Muscle of arm (tissue), 14 donors: ENCODE measurements at places on chromosomes 6 and 20.
A peak's percentile ranks its signal among the peaks of the same experiment; 100 is the strongest.

GRCh38 chr6:126983779-126984178 lies 134.7 kb upstream of the RSPO3 start:
- DNase-seq = no peak

GRCh38 chr6:121748376-121748775 lies 312.9 kb downstream of the GJA1 start:
- no peak for DNase-seq

- DNase-seq = no peak
Observed at GRCh38 chr6:5729080-5729434, 277.7 kb downstream of the NRN1 start.

DNA sequence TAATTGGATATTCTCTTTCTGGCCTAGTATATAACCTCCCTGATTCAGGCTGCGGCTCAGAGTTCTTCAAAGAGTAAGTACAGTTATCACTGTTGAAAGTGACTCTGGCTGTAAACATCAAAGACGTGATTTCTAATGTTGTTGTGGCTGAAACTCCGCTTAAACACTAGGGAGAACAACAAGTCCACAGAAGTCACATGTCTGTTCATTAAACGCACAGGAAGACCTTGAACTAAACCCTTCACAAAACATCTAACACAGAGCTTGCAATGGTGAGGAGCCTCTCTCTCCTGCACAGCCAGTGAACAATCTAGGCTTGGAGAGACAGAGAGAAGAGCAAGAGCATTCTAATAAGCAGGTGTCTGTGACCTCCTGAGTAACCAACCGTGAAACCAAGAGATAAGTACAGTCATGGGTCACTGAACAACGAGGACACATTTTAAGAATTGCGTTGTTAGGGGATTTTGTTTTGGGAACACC lies 249.3 kb downstream of the PRKN start:
- DNase-seq = no peak

DNA sequence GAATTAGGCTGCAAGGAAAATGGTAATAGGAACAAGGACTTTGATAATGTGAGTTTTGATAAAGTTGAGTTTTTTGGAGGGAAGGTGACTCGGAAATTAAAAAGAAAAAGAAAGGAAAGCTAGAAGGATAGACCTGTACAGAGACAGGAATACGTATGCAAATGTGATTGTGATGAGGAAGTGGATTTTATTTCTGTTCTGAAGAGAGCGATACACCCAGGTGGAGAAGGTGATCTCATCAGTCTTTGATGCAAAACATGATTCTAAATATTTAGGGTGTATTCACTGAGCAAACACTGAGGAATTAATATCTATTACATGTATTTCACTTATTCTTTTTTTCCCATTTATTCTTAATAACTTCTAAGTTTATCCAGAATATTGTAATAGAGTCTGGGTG lies 9.2 kb upstream of the PLEKHG1 start:
- DNase-seq = no peak

- no peak for DNase-seq
Observed at GRCh38 chr6:40743690-40744446, 156.7 kb upstream of the LRFN2 start.

- DNase-seq = no peak
Observed at GRCh38 chr6:11534561-11534960, 3.0 kb upstream of the TMEM170B start.

- DNase-seq = peak; percentile 21
Observed at GRCh38 chr20:54474866-54475265, 527 bp upstream of the DOK5 start.

- no peak for DNase-seq
Observed at GRCh38 chr6:134249759-134250602, 67.9 kb downstream of the SGK1 start.

DNA sequence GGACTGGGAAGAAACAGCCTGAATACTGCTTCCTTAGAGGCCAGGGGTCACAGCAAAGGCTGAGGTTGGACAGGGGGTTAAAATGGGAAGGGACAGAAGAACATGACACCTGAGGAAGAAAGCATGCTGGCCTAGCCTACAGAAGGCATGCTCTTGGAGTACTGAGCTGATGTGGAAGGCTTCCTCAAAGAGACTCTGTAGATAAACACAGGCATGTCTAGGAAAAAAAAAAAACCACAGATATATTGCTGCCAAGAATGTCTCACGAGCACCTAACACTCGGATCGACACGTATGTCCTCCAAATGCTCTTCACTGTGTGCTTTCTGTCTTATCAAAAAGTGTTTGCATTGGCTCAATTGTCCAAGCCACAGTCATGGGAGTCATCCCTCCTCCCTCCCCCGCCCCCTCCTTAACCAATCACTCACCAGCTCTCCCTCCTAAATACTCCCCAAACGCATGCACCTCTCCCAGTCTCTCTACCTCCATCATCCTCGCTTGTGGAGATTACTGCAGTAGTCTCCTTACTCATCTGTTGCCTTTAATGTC lies 101.1 kb upstream of the LRFN2 start:
- no peak for DNase-seq

GRCh38 chr6:124780623-124781022 lies 181.6 kb upstream of the RNF217 start:
- DNase-seq = no peak

DNA sequence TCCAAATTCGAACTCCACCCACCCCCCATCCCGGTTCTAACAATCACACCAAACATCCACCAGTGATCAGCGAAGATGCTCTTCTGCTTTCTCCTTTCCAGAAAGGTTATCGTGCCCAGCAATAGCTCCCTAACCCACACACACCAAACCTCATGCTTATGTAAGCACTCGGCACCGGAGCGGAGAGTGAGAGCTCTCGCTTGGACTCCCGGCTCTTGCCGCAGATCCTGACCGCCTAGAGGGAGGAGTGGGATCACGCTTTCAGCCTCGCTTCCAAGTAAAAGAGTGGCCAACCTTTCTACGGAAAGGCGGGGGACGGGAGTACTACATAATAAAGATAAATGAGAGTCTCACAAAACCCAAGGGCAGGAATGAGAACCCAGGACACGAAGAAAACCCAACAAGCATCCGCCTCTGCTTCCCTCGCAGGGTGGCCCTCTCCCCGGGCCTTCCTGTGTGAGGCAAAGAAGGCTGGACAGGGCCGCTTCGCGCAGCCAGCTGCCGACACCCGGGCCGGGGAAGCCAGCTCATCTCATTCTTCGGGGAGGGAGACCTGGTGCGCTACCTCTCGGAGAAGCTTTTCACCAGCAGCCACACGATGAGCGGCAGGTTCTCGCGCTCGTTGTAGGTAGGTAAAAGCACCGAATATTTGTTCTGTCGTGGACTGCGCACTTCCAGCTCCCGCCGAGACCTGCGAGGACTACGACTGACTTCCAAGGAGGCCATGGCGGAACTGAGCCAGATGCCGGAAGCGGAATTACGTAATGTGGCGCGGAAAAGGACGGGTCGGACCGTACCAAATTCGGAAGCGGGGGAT lies at the start of gene DPM1:
DPM1 (minus strand) TSS at position 735 of the 817 bp plus-strand sequence; CDS start at position 726, 9 bp downstream.
- DNase-seq = no peak

DNA sequence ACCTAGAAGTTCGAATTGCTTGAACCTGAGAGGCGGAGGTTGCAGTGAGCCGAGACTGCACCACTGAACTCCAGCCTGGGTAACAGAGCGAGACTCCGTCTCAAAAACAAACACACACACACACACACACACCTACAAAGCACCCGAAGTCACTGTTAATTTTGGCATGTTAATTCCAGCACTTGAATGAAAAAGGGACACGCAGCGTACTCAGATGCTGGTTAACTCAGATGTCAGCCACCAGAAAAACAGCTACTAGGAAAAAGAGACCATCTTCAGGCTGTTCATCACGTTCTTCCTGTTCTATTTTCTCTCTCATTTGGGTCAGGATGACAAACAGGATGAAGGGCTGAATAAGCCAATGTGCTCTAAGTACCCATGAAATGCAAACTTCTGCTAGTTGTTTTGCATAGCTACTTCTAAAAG lies 46.9 kb downstream of the BLOC1S5 start:
- DNase-seq = no peak

DNA sequence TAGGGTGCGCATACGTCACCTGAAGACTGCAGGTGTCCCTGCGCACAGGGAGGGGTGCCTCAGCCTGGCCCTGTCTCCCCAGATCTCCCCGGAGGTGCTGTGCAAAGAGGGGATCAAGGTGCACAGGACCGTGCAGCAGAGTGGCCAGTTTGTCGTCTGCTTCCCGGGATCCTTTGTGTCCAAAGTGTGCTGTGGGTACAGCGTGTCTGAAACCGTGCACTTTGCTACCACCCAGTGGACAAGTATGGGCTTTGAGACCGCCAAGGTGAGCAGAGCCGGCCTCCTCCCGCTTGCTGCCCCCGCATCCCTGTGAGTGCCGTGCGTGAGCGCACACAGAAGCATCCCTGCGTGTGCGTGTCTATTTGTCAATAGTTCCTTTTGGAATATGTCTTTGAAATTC lies 150.7 kb downstream of the DTNBP1 start:
- DNase-seq = no peak

DNA sequence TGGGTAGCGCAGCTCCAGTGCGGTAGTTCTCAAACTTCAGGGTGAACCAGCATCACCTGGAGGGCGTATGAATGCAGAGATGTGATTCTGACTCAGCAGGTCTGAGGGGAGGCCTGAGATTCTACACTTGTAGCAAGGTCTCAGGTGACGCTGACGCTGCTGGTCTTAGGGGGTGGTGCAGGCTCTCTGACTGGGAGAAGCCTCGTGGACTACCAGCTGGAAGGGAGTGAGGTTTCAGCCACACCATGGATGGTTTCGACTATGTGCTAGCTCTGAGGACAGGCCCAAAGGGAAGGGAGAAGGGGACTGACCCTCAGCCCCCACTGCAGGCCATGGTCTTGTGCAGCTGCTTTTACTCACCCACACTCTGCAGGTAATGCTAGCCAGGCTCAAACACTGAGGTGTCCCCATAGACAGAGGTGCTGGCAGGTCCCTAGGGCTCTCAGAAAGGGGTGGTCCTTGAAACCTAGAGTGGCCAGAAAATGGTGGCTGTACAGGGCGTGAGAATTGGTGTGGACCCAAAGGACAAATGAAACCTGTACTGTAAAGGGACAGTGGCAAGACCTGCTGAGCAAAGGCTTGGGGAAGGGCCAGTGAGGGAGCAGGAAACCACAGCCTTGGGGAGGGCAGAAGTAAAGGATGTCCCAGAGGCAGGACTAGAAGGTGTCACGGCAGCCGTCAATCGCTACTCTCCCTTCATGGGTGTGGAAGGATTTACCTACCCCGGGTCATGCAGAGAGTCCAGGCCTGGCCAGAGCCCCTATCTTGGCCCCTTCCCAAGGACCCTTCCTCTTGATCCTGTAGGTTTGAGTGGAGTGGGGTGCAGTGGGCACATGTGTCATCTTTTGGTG lies 52.7 kb downstream of the EBF4 start:
- DNase-seq = no peak

DNA sequence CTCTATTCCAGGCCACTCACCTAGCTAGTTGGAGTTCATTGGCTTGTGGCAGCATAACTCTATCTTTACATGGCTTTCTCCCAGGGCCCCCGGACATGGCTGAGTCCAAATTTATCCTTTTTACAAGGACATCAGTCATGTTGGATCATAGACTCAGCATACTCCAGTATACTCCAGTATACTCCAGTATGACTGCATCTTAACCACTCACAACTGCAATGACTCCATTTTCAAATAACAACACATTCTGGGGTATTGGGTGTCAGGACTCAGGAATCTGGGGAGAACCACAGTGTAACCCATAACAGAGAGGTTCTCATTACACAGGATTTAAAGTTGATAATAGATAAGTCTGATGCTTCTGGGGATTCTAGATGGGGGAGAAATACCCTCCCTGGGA lies 53.8 kb upstream of the TSHZ2 start:
- DNase-seq = no peak

- no peak for DNase-seq
Observed at GRCh38 chr6:141704151-141704550, 428.6 kb upstream of the GJE1 start.

- no peak for DNase-seq
Observed at GRCh38 chr6:75621846-75622245, 20.2 kb downstream of the SENP6 start.

DNA sequence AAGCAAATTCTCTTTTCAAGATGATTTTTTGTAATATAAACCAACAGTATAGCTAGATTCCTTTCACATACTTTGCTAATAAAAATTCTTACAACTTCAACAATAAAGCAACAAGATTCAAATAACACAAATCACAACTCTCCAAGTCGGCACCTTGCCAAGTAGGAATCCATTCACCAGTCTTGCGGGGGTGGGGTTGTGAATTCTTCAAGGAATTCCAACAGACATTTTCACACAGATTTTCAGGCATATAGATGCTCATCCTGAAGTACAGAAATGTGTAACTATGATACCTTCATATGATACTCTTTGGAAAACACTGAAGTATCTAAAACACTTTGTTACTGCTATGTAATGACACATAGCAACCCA lies 36.5 kb downstream of the SCML4 start:
- DNase-seq = no peak

- no peak for DNase-seq
Observed at GRCh38 chr6:111481836-111482187, 1.2 kb downstream of the REV3L start.

DNA sequence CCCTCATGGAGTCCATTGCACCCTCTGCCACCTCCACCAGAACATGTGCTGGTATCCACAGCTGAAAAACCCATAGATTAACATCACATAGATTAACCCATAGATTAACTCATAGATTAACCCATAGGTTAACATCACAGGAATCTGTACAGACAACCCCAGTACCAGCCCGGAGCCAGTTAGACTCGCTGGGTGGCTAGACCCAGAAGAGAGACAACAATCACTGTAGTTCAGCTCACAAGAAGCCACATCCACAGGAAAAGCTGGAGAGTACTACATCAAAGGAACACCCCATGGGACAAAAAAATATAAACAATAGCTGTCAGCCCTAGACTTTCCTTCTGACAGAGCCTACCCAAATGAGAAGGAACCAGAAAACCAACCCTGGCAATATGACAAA lies 25.1 kb downstream of the SERPINB9 start:
- no peak for DNase-seq

DNA sequence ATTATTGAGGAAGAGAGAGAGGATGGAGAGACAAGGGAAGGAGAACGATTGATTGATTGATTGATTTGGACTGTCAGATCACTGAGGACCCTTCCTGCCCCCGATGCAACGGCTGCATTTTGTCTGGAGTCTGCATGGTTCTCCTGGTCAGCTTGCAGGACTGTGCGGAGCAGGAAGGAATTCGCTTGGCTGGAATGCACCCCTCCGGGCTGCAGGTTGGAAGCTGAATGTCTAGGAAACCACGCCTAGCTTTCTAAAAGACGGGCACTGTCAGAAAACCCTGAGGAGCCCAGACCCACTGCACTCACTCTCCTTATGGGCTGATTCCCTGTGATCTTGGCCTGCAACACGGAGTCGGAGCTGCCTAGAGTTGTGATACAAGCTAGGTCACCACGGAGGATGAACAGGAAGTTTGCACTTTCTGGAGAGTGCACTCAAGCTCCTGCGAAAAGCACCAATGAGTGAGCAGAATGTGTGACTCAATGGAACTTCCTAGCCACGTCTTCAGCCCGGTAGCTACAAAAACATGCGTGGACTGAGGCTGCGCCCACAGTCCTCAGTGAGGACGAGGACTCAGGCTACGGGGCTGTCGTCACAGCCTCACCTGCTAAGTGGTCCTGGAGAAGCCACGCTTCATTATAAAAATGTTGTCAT lies 14.4 kb downstream of the DACT2 start:
- no peak for DNase-seq
